Mucosa of gallbladder (tissue), 1 donor: ENCODE measurements at places on chromosomes 4 and X.
A peak's percentile ranks its signal among the peaks of the same experiment; 100 is the strongest.

GRCh38 chr4:14218641-14219040, 591.1 kb upstream of the BOD1L1 start:
- DNase-seq, result peak; percentile 29

GRCh38 chr4:53558065-53558801, 33.1 kb downstream of the LNX1 start:
- DNase-seq, result no peak

- DNase-seq, result no peak
Measured at GRCh38 chrX:25156323-25156722, 140.6 kb upstream of the ARX start.

GRCh38 chr4:2257361-2258081, 4.4 kb downstream of the MXD4 start:
- no peak for DNase-seq

DNA sequence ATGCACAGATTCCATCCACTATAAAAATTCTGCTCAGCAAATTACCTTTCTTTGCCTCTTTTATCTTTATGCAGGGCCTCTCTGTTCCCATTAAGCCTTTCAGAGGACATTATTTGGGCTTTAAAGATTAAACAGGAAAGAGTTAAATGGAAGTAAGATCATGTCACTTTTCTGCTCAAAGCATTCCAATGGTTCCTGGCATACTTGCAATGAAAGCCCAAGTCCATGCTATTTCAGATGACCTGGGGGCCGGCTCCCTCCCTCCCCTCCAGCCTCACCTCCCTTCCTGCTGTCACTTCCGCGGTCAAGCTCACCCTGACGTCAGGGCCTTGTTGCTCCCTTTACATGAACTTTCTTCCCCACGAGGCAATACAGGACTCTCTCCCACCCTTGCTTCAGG, 125.5 kb downstream of the C4orf51 start:
- no peak for DNase-seq

DNA sequence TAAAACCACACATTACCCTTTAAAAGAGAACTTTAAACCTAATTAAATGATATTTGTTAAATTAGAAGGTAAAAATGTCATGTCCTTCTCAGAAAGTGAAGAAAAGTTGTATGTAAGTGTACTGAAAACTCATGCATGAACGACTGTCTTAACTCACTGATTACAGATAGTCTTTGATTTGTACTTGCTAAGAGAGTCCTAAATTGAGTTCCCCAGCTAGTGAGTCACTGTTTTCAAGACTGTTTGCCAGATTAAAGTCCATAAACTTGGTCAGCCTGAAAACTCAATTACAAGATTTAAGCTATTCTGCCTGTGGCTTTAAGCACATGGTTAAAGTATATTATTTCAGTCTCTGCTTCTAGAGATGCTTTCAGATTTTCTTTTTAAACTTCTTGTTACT, 124.9 kb upstream of the ZCCHC13 start:
- DNase-seq, result no peak

DNA sequence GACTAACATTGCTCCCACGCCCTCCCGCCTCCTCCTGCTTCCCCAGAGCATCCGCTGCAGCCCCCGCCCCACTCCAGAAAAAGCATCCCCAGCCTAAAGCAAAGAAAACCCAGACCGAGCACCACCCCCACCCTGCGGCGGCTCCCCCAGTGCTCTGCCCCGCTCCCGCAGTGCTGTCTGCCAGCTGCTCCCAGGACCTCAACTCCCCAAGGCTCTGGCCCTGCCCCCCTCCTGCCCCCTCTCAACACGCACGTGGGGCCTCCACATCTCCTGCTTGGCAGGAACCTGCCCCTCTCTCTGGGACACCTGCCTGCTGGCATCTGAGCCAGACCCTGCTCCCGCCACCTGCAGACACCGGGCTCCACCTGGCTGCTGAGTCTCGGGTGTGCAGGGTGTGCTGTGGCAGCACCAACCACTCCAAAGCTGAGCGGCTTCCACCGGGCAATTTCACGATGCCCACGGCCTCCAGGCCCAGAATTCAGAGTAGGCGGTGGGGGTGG, 79.4 kb downstream of the FAM53A start:
- DNase-seq, result no peak

GRCh38 chrX:694800-695199, 64.2 kb downstream of the SHOX start:
- no peak for DNase-seq

DNA sequence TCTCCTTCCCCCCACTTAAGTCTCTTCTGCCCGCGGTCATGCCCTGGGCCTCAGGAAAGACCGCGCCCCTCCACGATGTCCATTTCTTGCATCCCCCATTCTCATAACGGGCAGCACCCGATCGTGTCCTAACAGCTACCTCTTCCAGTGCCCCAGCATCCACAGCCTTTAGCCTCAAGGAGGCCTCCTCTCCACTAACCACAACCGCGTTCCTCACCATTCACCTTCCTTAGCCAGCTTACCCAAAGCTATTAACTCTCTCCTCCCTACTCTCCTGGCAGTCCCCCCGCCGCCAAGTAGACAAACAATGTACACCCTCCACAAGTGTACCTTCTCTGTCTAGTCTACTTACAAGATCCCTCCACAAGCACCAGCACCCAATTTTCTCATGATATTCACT, 58.6 kb upstream of the PAGE5 start:
- no peak for DNase-seq

DNA sequence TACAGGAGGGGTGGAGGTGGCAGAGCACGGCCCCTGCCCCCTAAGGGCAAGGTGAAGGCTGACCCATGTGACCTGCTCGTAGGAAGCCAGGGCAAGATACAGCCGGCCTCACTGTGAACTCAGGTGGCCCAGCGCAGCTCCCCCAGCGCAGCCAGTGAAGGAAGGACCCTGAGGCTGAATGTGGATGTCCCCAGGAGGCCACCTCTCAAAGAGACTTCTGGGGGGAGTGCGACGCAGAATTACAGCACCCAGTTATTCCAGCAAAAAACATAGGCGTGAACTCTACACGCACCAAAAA, 52.6 kb downstream of the ZFYVE28 start:
- DNase-seq, result no peak
